HFF-Myc (cell line): ENCODE measurements at places on chromosomes 7 and 10.

GRCh38 chr7:98133181-98133580 lies 26.5 kb downstream of the LMTK2 start:
- no peak for DNase-seq

DNA sequence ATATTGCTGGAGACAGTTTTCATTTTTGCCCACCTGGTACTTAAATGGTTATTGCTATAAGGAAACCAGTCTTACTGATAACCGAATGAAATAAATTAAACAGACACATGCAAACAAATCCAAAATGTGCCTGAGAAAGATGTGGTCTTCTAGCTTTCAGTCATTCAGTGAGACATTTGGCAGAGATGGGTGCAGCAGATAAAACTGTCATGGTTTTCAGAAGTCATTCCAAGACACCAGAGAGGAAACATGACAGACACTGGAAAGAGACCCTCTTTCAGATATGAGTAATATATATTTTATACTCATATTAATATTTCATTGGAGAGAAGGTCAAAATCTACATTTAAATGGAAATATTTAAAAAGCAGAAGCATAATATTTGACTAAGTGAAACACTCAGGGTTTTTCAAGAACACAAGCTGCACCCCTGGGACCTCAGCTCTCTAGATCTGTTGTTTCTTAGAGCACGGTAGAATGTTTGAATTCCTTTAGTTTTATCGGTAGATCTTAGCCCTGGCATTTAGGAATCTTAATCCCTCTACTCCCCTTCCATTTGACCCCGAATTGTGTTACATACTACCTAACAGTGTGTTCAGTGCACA lies 246.1 kb downstream of the AUTS2 start:
- no peak for DNase-seq

DNA sequence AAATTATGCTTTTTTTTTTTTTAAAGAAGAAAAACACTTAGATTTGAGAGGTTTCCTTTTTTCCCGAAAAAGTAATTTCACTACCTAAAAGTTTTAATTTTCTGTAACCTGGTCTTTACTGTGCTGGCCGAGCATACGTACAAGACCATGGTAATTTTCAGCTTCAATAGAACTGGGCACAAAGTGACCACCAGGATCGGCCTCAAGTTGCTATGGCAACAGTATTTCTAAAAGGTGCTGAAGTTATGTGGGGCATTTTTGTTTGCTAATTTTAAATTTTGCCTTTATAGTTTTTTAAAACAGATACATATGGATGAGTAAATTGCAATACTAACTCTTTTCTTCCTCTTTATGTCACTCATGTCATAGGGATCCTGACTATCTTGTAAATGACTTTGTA lies 69.4 kb downstream of the FAM204A start:
- no peak for DNase-seq

- DNase-seq = no peak
These were observed 14.8 kb downstream of the GPAM start for GRCh38 chr10:112168733-112169132.

GRCh38 chr7:151676759-151677158 lies 157.1 kb upstream of the RHEB start:
- no peak for DNase-seq

DNA sequence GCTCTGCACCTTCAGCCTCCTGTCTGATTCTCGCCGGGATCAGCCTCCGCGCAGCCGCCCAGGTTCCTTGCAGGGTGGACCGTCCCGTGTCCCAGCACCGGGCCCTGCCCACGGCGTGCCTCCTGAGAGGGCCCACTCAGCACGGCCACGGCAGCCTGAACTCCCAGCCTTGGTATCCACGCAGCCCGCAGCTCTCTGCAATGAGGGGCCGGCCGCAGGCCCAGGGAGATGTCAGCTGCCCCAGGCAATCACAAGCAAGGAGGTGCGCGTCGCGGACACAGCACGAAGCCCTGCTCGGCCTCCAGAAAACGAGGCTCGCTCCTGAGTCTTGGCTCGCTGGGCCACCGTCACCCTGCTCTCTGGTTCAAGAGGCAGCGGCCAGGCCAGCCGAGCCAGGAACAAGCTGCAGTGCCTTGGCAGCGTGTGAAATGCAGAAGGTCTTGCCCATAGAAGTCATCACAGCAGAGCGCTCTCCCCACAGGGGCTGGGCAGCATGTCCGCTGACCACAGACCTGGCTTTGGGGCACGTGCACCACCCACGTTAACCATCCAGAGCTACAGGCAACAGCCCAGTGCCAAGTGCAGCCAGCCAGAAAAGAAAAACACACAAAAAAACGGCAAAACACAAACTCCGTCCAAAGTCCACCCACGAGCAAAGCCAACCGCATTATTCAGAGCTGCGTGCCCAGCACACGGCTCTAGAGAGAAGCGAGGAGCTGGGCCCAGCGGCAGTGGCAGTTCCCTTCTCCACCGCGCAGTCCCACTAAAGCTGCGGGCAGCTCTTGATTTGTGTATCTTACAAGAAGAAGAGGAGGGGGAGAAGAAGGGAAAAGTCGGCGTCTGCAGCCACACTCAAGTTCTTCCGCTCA lies 13.9 kb downstream of the GPER1 start:
- DNase-seq = no peak

DNA sequence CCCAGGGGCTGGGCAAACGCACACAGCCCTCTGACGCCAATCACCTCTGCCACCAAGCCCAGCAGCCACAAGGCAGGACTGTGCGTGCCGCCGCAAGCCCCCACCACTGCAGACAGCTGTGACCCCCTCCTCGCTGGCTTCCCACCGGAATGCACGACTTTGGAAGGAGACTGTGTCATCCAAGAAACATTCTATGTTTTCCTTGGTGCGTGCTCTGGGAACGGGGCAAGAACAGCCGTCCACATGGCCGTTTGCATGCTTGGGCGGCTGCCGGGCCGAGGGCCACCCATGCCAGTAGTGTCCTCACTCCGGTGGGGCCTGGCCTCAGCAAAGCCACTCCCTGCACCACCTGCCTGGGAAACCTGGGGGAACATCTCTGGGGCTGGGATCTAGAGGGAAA lies 17.6 kb upstream of the ELN start:
- DNase-seq = no peak

DNA sequence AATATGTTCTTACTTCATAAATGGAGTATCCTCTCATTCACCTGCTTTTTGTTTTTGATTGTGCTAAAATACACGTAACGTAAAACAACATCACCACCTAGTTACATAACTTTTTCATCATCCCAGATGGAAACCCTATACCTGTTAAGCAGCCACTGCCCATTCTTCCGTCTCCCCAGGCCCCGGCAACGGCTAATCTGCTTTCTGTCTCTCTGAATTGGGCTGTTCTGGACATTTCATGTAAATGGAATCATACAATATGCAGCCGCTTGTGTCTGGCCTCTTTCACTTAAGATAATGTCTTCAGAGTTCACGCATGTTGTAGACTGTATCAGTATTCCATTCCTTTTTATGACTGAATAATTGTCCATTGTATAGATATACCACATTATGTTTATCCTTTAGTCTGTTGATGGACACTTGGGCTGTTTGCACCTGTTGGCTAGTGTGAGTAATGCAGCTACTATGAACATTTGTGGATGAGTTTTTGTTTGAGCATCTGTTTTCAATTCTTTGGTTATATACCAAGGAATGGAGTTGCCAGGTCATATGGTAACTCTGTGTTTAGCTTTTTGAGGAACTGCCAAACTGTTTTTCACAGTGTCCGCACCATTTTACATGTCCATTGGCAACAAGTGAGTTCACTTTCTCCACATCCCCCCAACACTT lies 14.1 kb upstream of the SUN1 start:
- peak; percentile 94 for DNase-seq

- DNase-seq = no peak
These were observed 244.1 kb downstream of the PTEN start for GRCh38 chr10:88107296-88108097.

DNA sequence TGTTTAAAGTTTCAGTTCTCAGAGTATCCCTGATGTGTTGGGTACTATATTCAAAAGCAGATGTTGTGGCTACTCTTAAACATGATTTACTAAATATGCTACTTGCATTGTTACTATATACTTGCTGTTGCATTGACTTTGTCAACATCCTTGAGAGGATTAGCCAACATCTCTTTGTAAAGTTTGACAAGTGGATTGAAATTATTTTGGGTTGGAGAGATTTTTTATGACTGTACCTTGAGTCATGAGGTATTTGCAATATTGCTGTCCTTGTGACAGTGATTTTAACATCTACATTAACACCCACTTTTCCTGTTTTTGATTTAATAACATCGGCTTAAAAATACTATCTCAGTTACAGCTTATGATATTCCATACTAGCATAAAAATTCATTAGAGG lies 31.9 kb downstream of the MRC1 start:
- DNase-seq = no peak

DNA sequence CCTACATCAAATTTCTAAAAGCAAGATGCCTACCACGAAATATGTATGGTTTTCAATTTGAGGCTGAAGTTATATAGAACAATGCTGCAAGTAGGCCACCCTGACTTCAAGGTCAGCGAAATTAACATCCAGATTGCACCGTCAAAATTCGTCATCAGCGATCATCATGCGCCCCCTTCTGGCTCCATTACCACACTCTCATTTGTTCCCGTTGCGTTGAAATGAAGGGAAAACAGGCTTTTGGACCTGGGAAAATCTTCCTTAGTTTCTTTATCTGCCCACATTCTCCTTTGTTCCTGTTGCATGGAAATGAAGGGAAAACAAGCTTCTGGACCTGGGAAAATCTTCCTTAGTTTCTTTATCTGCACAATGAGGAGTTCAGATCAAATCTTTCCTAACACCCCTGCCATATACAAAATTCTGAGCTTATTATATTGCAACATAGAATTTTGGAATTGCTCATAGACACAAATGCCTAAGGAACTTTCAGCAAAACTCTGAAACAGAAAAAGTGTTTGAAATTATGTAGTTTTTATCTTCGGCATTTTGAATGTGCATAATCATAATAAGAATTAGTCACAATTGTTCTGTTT lies 98.2 kb upstream of the PRKCQ start:
- no peak for DNase-seq

- DNase-seq = no peak
These were observed 47.9 kb downstream of the TBATA start for GRCh38 chr10:70737250-70737649.

DNA sequence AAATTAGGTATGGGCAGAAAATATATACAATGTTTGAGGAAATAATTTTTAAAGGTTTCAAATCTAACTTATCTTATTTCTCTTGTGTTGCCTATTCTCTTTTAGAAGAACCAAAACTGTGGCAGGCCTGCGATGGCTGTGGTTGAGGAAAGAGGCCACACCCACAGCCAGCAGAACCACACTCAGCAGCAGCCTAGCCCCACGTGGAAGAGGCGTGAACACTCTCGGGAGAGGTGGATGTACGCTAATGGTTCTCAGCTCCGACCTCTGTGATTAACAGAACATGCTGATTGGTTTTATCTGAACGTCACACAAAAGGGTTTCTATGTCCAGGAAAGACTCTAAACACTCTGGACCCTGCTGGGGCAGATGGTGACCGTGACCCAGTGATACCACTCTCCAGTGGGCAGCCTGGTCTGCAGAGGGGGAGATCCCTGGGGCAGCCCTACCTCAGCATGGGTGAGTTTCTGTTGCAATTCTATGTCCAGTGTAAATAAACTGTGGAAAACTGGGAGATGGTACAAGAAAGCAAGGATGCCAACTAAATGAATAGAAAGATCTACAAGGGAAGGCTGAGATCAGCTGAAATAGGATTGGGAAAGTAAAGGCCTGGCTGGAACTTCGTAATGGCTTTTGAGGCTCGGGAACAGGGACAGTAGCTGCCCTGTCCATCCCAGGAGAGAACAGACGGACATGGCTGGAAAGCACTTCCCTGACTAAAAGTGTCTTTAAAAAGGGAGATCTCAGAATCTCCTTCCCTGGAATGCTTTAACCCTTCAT lies 26.6 kb downstream of the DIP2C start:
- no peak for DNase-seq

GRCh38 chr10:60490013-60490412 lies 100.3 kb upstream of the ANK3 start:
- no peak for DNase-seq

DNA sequence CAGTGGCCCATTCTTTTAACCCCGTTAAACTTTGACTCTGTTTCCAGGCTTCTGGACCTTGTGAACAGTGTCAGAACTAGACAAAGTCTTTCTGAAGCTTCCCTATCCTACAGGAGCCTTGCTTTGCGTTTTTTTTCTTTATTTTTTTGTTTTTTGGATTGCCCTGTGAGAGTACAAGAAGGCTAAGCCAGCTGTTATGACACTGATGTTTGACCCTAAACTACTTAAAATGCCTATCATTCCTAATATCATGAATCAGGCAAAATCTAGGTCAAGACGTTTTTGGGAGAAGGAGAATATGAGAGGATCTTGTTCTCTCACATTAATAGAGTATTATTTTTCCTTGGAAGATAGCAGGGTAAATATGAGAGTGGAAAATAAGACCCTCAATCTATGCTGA lies 79.8 kb downstream of the EPDR1 start:
- DNase-seq = no peak

DNA sequence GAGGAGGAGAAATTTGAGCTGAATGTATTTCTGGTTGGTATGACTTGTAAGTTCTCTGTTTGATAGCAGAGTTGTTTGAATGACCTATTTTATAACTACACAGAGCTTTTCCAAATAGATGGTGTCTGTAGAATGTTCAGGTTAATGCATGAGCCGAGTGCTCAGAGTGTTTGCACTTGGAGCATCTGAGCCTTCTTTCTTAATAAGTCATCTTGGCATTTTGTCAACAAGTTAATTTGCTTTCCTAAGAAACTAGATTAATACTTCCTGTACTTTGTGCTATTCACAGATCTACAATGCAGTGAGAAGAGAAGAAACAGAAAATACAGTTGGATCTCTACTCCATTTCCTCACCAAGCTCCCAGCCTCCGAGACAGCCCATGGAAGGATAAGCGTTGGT lies 138.2 kb downstream of the PLCE1 start:
- no peak for DNase-seq

DNA sequence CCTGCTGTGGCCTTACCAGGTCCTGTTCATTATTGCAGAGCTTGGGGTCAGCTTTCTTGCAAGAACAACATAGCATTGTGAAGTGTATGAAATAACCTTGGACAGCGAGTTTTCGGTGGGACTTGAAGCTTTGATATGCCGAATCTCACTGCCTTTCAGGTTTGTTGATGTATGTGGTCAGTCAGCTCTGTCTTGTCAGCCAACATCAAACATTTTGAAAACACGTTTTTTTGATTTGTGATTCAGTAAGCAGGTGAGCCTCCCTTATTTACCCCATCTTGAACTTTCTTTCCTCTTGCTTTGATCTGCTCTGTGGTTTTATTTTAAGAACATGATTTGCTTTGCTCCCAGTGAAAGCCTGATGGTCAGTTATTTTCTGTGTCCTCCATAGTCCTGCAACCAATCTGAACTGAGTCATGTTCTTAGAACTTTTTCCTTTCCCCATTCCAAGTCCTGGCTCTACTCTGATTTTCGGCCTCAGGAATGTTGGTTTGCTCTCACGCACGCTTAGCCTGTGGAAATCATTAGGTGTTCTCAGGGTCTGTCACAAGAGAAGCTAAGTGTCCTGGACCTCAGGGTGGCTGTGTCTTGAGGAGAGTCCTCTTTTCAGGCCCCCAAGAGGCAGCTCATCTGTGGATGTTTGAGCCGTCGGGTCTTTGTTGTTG lies 8.7 kb downstream of the WBP1L start:
- no peak for DNase-seq

DNA sequence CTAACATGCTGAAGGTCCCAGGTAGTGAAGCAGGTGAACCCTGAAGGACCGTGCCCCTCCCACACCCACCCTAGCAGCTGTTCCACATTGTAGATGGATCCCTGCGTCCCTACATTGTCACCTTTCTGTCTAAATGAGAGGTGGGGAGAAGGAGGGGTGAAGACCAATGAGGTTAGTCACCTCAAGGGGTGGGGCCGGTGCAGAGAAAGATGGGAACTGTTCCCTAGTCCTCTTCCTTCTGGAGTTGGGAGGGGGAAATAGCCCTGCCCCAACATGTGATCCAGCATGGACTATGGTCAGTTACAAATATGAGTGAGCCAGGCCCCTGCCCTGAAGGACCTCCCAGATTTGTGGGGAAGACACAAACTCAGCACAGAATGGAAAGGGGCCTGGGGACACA lies 124.5 kb downstream of the LHPP start:
- DNase-seq = no peak
